ENCODE measurements at places on chromosomes 1 and 21.

DNA sequence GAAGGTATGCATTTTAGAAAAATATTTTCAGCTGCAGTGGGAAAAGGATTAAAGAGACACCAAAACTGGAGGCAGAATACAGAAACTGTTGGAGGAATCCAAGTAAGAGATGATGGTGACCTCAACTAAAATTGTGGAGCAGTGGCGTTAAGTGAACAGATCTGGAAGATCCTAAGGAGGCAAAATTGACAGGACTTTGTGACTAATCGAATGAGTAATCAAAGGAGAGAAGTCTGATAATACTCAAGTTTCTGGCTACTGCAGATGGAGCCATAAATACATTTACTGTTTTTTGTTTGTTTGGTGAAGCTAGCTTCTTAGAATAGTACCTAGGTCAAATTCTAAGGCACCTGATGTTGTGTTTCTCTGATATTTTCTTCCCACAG is 3.1 kb downstream of the CTBS start:
- no peak for DNase-seq

GRCh38 chr1:112358798-112359408 is 37.1 kb upstream of the CTTNBP2NL start:
- peak; percentile 21 for DNase-seq

DNA sequence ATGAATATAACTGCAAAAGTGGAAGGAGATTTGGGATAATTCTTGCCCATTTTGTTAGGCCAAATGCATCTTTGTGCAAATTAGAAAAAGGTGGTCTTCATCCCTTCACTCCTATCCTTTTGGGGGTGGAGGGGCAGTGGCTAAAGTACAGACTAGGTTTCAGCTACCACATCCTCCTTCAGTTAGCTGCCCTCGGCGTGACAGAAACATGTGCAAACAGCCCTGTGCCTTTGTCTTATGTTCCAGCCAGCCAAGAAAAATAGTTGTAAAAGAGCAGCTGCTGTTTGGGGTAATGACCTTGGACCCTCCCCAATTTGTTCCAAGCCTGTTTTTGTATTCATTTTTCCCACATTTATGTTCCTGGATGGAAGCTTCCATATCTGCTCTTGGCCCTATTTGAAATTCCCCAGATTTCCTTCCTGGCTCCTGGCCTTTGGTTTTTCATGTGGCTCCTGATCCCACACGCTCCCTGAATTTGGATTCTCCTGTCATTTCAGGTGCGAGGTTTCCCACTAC is 8.3 kb upstream of the LGALS8 start:
- peak; percentile 89 for DNase-seq

DNA sequence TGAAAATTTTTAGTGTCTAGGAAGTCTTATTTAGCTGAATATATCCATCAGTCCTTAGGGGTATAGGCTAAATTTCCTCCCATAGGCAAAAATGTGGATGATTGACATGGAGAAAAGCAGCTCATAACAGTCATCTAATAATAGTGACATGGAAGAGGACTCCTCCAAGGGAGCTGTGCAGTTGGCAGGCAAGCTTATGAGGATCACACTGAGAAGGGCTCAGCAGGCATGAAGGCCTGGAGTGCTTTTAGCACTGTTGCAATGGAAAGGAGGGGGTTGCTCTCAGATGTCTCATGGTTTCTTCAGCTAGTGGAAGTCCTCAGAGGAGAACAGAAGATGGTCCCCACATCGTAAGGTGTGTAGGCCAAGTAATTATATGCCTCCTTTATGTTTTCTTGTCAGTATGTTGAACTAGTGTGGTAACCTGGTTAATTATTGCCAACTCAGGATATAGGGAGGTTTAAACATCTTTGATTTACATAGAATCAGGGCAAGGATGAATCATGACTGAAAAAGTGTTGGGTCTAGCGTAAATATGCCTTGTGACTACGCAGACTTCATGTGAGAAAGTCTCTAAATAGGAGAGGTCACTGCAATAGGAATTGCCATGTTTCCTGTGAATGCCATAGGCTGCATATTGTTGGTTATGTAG is 18.9 kb downstream of the VN1R5 start:
- no peak for DNase-seq

DNA sequence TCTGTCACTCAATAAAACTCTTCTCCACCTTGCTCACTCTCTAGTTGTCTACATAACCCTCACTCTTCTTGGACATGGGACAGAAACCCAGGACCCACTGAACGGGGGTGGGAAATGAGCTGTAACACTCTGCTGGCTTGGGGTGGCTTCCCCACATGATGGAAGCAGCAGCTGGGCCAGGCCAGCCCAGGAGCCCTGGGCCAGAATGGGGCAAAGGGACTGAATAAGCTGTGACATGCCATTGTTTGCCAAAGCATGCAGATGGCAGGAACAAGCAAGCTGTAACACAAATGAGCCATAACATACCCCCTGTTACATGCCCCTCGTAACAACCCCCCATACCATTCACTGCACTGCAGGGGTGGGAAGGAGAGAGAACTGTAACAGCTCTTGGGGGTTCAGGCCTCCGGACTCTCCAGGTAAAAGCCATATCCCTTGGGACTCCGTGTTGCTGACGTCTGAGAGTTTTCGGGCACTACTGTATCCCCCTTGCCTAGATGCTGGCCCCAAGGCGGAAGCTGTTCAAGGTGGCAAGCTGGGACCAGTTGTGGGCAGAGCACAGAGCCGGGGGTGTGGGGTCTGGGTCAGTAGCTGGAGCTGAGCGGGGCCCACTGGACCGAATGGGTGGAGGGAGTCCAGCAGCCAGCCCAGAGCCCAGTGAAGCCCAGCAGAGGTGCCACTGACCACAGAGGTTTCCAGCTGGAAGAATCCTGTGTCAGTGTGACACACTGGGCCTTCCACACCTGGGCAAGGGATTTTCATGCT is 56.1 kb upstream of the DMRTB1 start:
- DNase-seq: no peak

DNA sequence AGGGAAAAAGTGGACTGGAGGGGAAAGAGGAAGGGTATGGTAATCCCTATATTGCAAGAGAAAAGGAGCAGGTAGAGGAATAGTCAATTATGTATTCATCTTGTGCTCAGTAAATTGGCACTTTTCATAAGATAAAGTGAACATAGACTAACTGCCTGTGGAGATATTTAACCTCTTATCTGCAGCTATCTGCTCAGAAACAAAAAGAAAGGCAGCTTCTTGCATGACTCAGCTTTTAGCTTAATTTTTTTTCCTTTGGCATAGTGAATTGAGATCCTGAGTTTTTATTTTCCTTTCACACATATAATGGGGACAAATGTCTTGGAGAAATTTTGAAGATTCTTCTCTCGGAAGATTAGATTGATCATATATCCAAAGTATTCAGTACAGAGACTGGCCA is 127.6 kb upstream of the F3 start:
- DNase-seq: no peak

- peak; percentile 53 for DNase-seq
These were observed 407 bp downstream of the IGSF3 start for GRCh38 chr1:116667078-116667574.

GRCh38 chr1:63269571-63269970 is 52.8 kb upstream of the FOXD3 start:
- DNase-seq: no peak

GRCh38 chr1:230098723-230099122 is 31.7 kb downstream of the GALNT2 start:
- DNase-seq: no peak

GRCh38 chr1:62687421-62687902 is 724 bp downstream of the DOCK7 start:
- DNase-seq: no peak

DNA sequence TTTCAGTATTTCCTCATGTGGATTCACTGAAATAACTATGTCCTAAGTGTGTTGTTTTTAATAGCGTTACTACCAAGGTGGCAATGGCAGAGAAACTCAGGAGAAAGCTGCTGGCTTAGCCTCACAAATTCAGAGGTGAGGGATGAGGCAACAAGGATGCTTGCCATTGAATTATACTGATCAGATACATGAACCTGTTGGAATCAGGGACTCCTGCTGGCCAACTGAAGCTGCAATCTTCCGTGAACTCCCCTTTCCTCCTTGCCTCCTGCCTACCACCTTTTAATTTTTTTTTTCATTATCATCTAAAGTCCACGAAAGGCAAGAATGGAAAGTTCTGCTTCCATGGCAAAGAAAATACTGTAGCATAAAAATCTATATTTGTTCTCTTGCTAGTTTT is 254.7 kb downstream of the NFIA start:
- no peak for DNase-seq

DNA sequence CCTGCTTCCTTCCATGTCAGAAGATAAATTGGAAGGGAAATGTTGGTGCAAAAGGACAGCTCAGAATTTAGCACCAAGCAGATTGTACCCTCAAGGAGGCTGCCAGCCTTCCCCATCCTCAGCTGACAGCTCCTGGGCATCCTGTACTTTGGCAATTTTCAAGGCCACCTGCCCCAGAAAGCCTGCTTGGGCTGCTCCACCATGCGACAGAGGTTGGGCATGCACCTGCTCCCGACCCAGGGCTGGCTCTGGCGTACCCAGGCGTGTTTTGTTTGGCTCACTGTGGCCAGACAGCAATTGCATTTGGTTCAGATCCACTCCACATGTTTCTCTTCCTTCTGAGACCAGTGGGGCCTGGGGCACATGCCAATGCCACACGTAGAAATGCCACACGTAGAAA is 547.8 kb downstream of the NPHP4 start:
- no peak for DNase-seq

- peak; percentile 53 for DNase-seq
These were observed 67.4 kb downstream of the DMRTB1 start for GRCh38 chr1:53526451-53527101.

- no peak for DNase-seq
These were observed 706.7 kb downstream of the PTPRU start for GRCh38 chr1:29943034-29943433.

- no peak for DNase-seq
These were observed 846 bp downstream of the NSUN4 start for GRCh38 chr1:46341222-46342083.

DNA sequence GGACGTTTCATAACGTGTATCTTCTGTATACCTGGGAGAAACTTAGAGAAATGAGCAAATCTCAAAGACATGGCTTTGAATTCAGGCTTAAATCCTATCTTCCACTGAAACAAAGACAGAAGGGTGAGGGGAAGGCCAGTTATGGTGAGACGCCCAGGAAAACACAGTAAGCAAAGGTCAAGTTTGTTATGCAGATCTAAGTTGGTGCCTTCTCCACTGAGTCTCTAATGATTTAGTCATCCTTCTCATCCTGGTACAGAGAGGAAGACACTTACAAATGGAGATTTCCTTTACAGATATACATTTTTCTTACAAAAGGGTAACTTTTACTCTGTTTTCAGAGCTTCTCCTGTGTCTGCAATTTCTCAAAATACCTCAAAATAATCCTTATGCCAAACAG is 64.4 kb downstream of the MAP3K7CL start:
- DNase-seq: no peak

DNA sequence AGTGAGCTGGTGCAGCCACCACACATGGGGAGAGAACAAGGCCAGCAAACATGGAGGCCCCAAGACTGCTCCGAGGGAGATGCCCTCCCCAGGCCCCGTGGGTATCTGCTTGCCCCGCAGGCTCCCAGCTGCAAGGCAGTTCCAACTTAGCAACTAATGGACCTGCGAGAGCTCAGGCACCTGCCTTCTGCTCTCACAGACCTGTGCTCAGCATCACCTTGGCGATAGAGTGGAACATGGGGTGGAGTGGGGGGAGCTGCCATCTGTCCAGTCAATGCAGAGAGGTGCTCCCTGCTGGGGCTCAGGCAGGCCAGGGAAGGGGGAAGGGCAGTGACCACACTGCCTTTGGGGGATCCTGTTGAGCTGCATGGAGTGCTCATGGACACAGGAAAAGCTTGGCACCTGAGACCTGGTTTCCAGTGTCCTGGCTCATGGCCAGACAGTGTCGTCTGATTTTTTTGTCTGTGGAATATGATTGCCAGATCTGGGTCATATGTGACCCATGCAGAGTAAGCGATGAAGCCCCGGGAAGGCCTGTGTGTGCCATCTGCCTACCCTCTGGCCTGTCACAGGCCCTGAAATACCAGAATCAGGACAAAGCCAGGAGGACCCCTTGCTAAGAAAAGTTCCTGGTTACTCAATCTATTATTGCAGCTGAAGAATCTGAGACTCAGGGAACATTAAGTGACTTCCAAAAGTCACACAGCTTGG is 39.9 kb upstream of the TENT5C start:
- DNase-seq: no peak

GRCh38 chr1:24759492-24759891 is 14.2 kb downstream of the CLIC4 start:
- no peak for DNase-seq

DNA sequence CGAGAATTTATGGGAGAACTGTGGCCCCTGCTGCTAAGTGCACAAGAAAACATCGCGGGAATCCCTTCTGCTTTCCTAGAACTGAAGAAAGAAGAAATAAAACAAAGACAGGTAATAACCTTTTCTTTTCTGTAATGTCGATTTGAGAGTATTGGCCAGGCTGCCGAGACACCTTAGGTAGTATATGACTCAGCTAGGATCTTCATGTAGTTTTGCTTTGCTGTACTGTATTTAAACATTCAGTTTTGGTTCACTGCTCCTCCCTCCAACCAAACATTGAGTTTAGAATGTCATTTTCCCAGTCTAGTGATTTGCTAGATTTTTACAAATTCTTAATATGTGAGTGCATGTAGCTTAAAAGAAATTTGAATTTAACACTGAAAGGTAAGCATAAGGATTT is 5.8 kb downstream of the SRRM1 start:
- DNase-seq: no peak

DNA sequence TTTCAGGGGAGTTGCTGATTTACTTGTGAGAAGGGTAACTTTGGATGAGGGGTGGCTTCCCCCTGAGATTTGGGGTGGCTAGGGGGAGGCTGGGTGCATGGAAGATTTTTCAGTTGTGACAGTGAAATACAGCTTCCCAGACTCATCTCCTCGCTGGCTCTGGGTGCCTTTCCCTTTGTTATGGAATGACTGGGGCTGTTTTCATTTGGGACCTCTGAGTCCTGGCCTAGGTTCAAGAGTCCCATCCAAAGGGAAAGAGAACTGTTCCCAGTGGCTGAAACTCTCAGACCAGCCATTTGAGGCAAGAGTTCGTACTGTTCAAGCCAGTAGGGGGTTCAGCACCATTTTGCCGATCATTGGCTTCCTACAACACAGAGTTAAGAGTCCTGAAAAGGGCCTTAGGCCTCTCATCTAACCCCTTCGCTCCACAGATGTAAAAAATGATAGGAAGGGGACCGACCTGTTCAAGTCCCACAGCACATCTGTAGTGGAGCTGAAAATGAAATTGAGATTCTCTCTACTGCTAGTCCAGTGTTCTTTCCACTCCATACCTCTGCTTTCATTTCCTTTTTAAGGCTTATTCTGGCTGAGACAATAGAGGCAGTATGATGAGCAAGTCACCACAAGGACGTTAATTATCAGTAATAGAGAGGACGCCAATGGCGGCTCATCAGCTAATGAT is 958 bp downstream of the DDR2 start:
- DNase-seq: no peak

DNA sequence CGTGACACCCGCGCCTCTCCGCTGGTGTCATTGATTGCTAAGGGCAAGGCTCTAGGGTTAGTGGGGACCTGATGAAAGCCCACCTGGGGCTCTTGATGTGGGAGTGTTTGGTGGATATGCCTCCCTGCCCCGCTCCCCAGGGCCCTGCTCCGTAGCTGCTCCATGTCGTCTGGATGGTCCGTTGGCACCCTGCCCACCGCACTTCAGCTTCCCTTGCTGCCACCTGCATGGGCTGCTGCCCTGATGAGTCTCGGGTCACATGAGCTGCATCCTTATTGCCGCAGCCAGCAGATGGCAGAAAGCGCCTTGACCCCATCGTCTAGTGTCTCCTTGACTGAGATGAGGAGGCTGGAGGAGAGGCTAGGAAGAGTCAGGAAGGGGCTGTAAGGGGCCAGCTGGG is 439.4 kb downstream of the CAMTA1 start:
- no peak for DNase-seq

GRCh38 chr1:2632561-2633361 is at the start of gene MMEL1:
TSS of gene MMEL1 (minus strand) at chr1:2633016. CDS start at chr1:2629484, 3,532 bp downstream.
- no peak for DNase-seq

- DNase-seq: no peak
These were observed 19.1 kb downstream of the ASPM start for GRCh38 chr1:197127246-197127912.
